NCI-H1436 (cell line): ENCODE measurements at places on chromosomes 7 and 10.

DNA sequence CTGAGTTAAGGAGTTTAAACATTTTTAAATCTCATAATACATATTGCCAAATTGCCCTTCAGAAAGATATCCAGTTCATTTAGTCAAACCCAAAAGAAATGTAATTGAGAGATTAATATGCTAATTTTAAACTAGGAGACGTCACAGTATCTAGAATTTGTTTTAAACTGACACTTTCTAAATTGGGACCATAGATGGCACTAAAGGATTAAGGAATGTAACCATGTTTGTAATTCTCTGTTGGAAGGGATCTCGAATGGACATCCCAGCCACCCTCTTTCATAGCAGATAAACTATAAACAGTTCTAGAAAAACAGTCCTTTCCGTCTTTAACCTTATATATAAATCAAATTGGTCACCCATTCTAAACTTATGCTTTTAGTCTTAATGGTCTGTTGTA is 30.0 kb upstream of the SAMD9L start:
- DNase-seq = no peak

DNA sequence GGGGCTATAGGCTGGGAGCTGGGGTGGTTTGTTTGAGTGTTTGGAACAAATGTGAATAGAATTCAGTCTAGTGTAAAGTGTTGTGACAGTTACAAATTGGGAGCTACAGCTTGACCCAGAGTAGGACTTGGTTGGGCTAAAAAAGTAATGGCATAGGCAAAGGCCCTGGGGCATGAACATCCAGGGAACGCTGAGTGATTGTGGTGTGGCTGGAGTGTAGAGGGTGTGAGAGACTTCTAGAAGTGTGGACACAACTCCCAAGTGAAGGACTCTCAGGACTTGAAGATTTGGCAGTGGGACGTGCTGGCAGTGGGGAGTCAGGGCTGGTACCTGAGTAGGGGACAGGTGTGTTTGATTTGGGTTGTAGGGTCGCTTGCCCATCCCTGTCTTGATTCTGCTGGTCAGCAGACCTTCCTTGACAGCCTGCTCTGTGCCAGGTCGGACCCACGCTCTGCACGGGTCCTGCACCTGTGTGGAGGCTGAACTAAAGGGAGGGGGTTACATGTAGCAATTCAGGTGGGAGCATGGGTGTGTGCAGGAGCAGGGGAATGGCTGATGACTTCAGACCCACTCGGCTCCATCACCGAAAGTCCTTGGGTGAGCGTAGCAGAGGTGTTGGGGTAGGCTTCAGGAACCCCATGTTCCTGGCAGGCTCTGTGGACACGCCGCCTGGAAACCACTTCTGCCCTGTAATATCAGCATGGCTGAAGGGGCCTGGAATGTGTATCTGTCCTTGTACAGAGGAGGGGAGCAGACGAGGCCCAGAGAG is 43.3 kb downstream of the ZMIZ1 start:
- DNase-seq = no peak

- DNase-seq = peak; percentile 9
Measured at GRCh38 chr10:60732807-60733516, 45.3 kb upstream of the CDK1 start.

DNA sequence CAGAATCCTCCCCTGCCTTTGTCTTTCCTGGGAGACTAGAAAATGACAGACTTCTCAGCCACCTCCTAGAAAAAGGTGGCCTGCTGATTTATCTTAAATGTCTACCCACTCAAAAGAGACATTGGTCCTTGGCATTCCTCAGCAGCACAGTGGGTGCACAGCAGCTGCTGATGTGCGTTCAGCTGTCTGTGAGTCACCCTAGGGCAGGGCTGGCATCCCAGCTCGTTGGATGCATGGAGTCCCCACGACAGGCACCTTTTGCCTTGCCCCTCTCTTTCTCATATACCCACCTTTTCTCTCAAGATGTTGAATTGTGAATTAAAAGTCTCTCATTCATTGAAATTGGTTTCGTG is 113.0 kb downstream of the DOCK1 start:
- DNase-seq = no peak

- no peak for DNase-seq
Measured at GRCh38 chr7:28222636-28223035, 42.0 kb upstream of the JAZF1 start.

- no peak for DNase-seq
Measured at GRCh38 chr7:78742694-78743093, 710.8 kb downstream of the MAGI2 start.

DNA sequence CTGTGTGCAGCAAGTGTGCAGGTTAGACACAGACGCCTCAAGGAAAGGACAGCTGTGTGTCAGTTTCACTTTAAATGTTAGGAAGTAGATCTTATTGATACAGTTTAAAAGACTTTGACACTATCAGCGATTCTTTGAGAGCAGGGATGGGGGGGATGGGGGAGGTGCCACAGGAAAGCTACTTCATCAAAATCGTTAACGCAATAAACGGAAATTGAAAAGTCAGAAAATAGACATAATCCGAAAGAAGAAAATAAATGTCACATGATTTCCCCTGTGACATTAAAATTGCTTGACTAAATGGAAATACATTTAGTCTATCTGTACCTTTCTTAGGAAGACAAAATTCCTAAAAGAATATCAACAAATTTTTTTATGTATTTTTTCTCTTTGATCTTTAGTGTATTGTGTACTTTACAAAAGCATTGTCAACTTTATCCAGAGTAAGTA is 476 bp upstream of the ZNF33B start:
- no peak for DNase-seq

GRCh38 chr10:42850931-42851330 is 68.3 kb downstream of the BMS1 start:
- DNase-seq = no peak

- peak; percentile 18 for DNase-seq
Measured at GRCh38 chr10:91887272-91888076, 21.8 kb downstream of the FGFBP3 start.

- DNase-seq = no peak
Measured at GRCh38 chr10:110336111-110336721, 31.5 kb upstream of the SMNDC1 start.

GRCh38 chr7:142669074-142669654 is 80.1 kb upstream of the PRSS1 start:
- no peak for DNase-seq

- DNase-seq = no peak
Measured at GRCh38 chr10:83685458-83685857, 453.9 kb upstream of the GHITM start.
